ENCODE measurements at places on chromosomes 11 and 22.

DNA sequence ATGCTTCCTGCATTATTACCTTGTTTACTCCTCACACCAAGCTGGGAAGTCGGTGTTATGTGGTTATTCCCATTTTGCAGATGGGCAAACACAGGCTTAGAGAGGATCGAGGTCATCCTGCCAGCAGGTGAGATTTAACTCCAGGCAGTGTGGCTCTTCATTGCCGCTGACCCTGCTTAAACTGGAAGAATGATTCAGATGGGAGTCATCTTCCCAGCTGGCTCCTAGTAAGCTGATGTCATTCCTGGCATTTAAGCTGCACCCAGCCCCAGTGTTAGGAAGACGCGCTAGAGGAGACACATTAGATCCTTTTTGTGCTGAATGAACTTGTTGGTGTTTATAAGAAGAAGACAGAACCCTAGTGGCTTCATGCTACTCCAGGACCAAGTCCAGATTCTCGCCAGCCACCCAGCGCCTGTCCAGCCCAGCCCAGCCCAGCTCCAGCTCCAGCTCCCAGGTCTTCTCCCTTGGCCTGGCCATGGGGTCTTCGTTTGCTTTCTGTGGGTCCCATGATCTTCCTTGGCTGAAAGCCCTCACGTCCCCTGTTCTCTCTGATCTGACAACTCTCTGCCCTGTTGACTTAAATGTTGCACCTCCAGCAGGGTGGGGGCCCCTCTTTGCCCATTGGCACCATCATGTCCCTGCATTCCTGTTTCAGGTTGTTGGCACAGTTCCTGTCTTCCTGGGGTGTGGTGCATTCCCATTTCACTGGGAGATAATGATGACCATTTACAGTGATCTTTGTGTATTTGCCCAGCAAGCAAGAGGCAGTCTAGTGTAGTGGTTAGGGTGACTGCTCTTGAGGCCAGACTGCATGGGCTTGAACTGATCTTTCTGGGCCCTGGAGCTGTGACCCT lies 13.6 kb downstream of the PARVB start:
- no peak for DNase-seq

GRCh38 chr11:64093233-64094039 lies 57.7 kb downstream of the FLRT1 start:
- no peak for DNase-seq

GRCh38 chr11:13551834-13552233 lies 56.0 kb upstream of the PTH start:
- no peak for DNase-seq

- DNase-seq, result no peak
Observed at GRCh38 chr11:43998308-43998707, 49.5 kb upstream of the ACCSL start.

GRCh38 chr11:106101370-106101769 lies 23.9 kb downstream of the AASDHPPT start:
- no peak for DNase-seq

- DNase-seq, result no peak
Observed at GRCh38 chr22:45997077-45997776, 20.3 kb upstream of the WNT7B start.

DNA sequence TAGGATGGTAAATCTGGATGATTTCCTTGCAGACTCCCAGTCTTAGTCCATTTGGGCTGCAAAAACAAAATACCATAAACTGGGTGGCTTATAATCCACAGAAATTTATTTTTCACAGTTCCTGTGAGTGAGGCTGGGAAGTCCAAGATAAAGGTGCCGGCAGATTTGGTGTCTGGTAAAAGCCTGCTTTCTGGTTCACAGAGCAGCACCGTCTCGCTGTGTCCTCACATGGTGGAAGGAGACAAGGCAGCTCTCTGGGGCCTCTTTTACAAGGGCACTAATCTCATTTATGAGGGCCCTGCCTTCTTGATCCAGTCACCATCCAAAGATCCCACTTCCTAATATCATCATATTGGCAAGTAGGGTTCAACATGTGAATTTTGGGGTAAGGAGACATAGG lies 8.9 kb downstream of the USP47 start:
- DNase-seq, result no peak

GRCh38 chr11:22666325-22666687 lies at the start of gene GAS2:
TSS of gene GAS2 (plus strand) at chr11:22666611. CDS start at chr11:22674870, 8,259 bp downstream.
- DNase-seq, result no peak

DNA sequence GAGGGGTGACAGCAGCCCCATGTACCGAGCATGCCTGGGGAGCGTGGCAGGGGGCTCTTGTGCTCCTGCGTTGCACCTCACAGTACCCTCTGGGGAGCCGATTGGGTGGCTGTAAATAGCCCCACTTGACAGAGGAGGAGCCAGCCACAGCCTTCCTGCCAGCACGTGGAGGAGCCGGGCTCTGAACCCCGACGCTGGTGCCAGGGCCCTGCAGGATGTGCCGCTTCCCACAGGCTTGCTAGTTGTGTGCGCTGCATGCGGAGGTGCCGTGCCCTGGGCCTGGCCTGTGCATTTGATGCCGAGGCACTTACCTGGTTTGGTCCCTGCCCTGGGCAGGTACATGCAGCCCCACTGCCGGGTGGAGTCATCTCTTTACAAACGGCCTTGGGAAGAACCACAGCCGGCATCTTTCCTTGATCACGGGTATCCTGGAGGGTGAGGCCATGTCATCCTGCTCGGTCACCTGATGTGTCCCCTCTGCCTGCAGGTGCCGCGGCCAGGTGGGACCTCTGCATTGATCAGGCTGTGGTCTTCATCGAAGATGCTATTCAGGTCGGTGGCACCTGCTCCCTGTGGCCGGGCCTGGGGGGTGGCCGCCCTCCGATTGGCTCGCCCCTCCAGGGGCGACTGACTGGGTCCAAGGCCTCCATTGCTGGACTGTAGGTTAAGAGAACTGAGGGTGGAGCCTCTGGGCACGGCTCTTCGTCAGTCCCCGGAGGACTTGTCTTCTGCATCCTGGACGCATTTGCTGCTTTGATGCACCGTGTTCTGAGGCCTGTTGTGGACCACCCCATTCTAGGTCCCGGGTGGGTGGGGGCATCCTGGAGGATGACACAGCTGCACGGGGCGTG lies 5.0 kb downstream of the TPCN2 start:
- no peak for DNase-seq

- no peak for DNase-seq
Observed at GRCh38 chr22:38222797-38223119, 21.0 kb downstream of the MAFF start.

DNA sequence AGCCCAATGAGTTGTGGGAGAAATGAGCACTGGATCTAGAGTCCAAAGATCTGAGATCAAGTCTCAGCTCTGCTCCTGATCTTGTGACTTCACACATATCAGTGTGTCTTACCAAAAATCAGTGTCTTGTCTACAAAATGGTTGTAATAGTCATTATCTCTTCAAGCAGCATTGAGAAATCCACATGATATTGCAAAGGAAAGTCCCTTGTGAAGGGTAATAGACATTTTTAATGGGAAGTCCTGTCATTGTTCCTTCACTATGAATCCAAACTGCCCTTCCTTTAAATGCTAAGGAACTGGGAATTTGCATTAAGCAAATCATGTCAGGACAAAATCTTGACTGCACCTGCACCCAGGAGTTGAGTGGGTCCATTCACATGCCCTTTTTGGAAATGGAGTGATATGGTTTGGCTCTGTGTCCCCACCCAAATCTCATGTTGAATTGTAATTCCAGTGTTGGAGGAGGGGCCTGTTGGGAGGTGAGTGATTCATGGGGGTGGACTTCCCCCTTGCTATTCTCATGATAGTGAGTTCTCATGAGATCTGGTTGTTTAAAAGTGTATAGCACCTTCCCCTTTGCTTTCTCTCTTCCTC lies 51.1 kb downstream of the COMMD9 start:
- DNase-seq, result no peak

GRCh38 chr11:110432713-110433392 lies 3.1 kb downstream of the FDX1 start:
- no peak for DNase-seq

- DNase-seq, result no peak
Observed at GRCh38 chr22:45452565-45453379, 39.3 kb downstream of the RIBC2 start.

DNA sequence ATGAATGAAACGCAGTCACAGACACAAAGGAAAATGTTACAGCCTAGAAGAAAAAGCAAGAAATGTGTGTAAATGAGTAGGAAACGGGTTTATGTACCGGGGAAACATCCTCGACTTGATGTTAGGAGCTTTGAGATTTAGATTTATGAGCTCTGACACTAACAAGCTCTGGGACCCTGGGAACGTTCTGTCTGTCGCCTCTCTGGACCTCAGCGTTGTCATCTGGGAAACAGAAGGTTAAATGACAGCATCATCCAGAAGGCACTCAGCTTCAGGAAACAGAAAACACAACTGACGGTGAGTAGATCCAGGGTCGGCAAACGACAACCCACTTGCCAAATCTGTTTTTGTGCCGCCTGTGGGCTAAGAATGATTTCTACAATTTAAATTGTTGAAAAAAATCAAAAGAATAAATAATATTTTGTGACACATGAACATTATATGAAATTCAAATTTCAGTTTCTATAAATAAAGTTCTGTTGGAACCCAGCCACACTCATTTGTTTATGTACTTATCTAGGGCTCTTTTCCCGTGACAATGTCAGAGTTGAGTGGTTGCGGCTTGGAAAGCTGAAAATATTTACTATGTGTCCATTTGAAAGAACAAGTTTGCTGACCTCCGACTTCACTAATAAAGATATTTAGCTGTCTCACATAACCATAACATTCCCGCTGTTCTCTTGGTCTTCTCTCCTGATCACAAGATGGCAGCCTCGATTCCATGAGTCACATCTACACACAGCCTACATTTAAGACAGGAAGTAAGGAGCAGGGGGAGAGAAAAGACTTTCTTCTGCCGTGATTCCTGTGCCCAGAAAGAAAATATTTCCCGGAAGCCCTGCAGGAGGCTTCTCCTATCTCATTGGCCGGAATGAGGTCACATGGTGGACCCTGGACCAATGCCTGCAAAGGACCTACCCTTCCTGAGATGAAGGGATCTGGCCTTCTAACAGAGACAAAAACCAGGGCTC lies 47.1 kb upstream of the SYT13 start:
- DNase-seq, result no peak

DNA sequence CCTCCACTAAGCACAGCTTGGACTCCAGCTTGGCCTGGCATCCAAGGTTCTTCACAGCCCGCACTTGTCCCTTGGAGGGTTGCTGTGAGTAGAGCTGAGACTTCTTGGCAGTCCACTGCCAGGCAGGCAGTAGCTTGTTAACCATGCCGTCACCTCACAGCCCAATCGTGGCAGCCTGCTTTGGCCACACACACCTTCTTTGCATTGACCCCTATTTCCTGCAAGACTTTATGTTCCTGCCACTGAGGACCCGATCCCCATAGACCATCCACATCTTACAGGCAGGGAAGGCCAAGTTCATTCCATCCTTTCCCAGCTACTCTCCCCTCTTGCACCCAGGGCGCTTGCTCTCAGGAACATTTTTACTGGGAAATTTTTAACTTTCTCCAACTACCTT lies 2.5 kb upstream of the PYGM start:
- DNase-seq, result no peak

DNA sequence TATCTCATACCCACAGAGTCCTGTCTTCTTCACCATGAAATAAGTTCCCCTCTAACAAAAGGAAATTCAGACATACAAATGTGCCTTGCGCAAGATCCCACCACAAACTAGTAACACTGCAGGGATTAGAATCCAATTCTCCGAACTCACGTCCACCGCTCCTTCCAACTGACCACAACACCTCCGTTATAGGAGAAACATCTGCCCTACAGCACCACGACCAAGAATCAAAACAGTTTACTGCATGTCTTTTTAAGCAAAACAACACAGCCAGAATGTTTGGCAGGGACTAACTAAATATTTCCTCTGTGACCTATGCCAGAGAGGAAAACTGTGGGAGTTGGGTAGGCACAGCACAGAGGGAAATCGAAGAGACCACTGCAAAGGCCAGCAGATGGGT lies 72.7 kb upstream of the AKIP1 start:
- DNase-seq, result no peak

DNA sequence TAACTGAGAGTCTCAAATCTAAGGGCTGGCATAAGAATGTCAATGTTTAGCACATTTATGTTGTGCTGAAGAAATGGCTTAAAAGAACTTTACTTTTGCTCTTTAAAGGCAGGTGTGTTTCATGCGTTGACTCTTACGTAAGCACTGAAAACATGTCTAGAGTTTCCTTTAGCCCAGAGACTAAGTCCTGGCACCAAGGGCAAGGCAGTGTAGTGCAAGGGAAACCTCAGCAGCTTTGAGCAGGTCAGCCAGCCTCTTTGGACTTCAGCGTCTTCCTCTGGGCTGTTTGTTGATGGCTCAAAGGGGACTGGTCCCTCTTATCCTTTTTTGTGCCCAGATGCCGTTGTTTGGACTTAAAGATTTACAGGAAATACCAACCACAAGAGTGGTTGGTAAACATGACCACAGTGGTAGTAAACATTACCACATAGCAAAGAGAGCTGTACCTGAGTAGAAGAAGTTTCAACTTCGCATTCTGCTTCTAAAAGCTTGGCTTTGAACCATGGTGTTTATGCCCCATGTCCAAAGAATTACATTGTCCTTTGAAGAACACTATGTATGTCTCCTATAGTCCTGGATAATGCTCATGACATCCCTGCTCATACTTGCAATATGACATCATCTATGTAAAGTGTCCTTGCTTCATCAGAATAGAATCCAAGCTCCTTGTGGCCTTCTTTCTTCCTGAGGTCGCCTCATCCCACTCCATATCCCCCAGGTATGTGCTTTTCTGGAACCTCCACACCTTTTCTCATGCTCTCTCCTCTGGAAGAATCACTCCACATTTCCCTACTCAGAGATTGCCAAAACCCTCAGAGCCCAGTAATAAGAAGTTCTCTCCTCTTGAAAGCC lies 23.5 kb downstream of the TENM4 start:
- DNase-seq, result no peak

DNA sequence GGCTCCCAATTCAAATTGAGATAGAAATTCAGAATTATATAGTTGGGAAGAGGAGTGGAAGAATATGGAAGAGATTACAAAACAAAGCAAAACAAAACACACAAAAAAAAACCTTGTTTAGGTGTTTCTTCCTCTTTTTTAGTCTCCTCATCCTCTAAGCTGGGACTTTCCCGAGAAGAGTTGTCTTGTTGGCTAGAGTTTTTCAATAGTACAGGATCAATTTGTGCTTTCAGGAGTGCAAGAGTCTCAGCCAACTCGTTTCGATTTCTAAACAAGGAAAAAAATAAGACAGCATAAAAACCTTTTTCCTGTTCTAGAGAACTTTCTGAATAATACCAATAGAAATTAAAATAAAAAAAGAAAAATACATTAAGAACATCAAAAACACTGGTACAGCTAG lies 87.8 kb upstream of the CLNS1A start:
- no peak for DNase-seq

- no peak for DNase-seq
Observed at GRCh38 chr11:13761250-13761649, 92.8 kb downstream of the FAR1 start.
